ENCODE measurements at places on chromosomes 3 and 15. TPM values are rescaled to one million over a fixed set of nuclear protein-coding genes. Genes with fewer than 3 reads are reported as not detected.

Gene TNNC1
- total RNA-seq = 117 TPM

Gene SELENOS
- total RNA-seq = 62.8 TPM

Gene LRRC2
- 0.45 TPM for total RNA-seq

Gene C2CD4A
- 0.79 TPM for total RNA-seq

Data from left lung (tissue), 14 donors.